ENCODE measurements at places on chromosomes 1 and 21.

GRCh38 chr1:200979574-200980451 is 43.7 kb downstream of the KIF21B start:
- DNase-seq: peak; percentile 61

DNA sequence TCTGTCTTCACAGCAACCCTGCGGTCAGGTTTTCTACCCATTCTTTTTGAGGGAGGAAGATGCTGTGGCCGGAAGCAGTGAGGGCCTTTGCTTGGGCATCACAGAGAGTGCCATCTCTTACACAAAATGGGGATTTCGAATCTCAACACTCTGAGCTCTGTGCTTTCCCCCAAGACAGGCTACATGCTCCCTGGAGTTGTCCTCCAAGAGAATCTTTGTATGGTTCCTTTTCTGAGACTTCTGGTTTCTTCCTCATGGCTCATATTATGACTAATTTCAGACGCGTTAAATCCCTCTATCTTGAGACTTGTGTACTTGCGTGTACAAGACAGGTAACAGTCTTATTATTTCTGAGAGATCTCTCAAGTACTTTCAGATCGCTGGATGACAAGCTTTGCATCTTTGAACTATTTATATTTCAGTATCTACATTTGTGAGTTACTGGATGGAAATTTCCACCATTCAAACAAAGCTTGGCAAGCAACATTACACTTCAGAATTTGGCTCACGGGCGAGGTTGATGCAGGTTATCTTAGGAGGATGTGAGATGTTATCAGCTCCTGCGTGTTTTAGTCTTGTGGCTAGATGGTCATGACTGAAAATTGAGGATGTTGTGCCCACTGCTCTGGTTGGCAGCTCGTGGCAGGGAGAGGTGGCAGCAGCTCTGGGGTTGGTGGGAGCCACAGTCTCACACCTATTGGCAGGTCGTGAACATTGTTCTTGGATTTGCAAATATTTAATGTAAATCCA is 19.4 kb downstream of the ABCG1 start:
- peak; percentile 24 for DNase-seq

DNA sequence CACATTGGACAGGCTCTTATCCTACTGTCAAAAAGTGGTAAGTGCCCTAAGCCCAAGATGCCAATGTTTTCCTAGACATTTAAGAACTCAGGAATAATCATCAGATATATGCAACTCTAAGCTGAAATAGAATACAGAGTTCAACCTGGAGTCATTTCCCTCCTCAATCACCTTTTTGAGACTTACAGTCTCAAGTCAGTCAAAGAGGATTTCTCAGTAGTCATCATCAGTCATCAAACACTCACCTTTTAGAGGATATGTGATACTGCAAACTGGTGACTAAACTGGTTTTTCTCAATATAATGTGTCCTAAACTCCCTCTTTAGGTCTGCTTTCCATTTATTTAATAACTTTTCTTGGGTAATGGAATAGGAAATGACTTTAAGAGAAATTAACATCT is 145.3 kb upstream of the ADAMTS5 start:
- DNase-seq: no peak

GRCh38 chr1:61642475-61643232 is 82.3 kb downstream of the TM2D1 start:
- DNase-seq: no peak

DNA sequence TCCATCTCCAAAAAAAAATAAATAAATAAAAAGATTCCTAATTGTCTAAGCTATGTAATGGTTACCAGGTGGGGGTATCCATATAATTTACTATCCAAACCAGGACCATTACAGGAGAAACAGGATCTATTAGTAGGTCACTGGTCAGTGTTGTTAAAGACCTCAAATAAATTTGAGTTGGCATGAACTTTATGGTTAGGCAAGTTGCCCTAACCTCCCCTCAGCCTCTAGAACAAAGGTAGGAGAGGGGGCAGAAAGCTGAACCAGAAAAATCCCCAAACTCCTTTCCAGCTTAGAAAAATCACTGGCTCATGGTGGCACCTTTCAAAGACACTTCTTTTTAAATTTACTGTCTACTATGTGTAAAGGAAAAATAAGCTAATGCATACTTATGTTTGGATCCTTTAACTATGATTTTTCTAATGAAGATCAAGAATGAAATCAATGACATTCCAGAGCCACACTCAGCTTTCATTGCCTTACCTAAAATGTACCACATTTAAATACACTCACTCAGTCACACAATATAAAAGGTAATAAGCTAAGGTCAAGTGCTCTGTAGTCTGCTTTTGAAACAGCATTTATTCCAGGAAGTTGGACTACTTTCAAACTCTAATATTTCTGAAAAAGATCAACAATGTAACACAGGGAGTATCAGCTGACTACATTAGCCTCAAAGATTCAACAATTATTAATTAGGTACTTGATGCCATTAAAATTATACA is 13.8 kb downstream of the EIF4G3 start:
- no peak for DNase-seq

DNA sequence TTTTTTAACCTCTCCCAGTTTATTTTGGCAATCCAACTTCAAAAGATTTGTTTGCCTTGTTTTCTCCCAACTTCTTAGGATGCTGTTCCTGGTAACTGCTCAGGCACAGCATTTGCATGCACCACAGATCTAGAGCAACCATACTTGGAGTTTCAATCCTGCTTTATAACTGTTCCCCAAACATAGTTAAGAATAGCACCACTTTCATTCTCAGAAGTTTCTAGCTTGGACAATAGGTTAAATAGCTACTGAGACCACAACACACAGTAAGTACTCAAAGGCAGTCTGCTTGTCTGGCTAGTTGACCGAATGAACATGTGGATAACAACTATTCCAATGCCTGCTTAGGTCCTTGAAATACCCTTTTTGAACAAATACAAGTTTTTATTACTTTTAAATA is 76.8 kb downstream of the FOXJ3 start:
- DNase-seq: no peak

DNA sequence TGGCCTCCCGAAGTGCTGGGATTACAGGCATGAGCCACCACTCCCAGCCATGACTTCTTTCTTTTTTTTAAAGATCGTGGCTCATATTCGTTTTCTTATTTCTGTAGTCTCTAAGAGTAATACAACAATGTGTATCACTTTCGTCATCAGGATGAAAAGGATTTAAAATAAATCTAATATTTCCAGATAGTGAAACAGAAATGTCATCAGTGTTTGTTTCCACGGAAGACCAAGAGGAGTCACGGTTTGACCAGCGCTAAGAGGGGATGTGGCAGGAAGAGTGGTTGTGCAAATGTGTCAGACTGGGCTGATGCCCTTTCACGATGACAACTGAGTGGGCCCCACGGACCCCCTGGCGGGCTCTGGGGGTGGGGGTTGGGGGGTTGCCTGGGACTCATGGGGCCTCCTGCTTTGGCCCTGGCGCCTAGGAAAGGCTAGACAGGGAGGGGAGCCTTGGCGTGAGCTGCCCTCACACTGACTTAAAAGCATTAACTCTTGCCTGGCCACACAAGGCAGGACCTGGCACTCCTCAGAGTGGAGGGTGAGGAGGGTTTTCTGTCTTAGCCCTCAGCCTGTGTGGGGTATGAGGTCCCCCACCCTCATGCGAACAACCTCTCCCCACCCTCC is 8.4 kb downstream of the SOX13 start:
- DNase-seq: no peak

GRCh38 chr21:32246571-32247140 is 32.2 kb downstream of the MIS18A start:
- no peak for DNase-seq
